Heart left ventricle (tissue), 16 donors: ENCODE measurements at places on chromosomes 12 and 14.

- no peak for DNase-seq
Measured at GRCh38 chr14:68622856-68623255, 170.0 kb downstream of the ZFP36L1 start.

DNA sequence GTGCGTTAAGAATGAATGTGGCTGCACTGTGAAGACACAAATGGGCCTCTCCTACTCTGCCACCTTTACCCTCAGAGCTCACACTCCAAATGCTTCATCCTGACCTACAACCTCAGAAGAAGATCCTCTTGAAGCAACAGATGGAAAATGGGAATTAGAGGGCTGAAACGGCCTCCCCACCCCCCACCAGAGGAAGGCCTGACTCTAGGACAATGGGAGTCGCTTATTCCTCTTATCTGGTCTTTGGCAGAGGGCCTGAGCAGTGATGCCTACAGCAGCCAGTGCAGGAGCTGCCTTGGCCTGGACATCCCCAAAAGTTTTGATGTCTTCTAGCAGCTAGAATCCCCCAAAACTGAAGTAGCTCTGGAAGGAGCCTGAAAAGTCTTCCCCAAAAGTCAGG lies 29.2 kb downstream of the BTBD7 start:
- peak; percentile 36 for DNase-seq

DNA sequence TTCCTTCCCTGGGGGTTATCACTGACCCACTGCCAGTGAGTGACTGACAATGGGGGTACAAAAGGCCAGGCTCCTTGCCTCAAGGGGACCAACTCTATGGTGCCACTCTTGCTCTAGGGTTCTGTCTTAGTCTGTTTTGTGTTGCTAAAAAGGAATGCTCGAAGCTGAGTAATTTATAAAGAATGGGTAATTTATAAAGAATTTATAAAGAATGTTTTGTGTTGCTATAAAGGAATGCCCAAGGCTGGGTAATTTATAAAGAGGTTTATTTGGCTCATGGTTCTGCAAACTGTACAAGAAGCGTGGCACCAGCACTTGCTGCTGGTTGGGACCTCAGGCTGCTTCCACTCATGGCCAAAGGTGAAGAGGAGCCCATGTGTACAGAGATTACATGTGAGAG lies 15.8 kb upstream of the RASSF8 start:
- no peak for DNase-seq

- DNase-seq = peak; percentile 52
Measured at GRCh38 chr12:77855548-77855947, 24.9 kb downstream of the NAV3 start.
